ENCODE measurements at places on chromosomes 13 and 19.

DNA sequence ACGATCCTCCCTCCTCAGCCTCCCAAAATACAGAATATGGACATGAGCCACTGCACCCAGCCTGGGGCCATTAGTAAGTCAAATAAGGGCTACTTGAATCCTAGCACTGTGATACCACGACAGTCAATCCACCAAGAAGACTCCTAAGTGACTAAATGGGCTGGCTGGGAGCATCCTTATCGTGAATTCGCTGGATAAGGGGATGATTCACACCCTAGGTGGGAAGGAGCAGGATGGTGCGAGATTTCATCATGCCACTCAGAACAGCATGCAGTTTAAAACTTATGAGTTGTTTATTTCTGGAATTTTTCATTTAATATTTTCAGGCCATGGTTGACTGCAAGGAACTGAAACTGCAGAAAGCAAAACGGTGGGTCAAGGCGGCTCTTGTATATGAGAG is 30.2 kb downstream of the ATP8A2 start:
- no peak for DNase-seq

GRCh38 chr19:43774103-43774939 is 6.5 kb downstream of the KCNN4 start:
- no peak for DNase-seq

GRCh38 chr19:2554856-2555255 is 78.9 kb downstream of the GADD45B start:
- no peak for DNase-seq

DNA sequence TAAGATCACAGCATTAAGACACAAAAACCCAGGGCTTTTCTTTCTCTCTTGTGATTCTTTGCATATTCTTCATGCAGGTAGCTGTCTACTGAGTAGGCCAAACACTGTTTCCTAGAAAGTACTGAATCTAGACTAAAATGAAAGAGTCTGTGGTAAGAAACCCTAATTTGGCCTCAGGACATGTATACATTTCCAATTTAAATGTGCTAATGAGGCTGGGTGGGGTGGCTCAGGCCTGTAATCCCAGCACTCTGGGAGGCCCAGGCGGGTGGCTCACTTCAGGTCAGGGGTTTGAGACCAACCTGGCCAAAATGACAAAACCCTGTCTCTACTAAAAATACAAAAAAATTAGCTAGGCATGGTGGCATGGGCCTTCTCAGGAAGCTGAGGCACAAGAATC is 57.8 kb downstream of the MYCBP2 start:
- no peak for DNase-seq

DNA sequence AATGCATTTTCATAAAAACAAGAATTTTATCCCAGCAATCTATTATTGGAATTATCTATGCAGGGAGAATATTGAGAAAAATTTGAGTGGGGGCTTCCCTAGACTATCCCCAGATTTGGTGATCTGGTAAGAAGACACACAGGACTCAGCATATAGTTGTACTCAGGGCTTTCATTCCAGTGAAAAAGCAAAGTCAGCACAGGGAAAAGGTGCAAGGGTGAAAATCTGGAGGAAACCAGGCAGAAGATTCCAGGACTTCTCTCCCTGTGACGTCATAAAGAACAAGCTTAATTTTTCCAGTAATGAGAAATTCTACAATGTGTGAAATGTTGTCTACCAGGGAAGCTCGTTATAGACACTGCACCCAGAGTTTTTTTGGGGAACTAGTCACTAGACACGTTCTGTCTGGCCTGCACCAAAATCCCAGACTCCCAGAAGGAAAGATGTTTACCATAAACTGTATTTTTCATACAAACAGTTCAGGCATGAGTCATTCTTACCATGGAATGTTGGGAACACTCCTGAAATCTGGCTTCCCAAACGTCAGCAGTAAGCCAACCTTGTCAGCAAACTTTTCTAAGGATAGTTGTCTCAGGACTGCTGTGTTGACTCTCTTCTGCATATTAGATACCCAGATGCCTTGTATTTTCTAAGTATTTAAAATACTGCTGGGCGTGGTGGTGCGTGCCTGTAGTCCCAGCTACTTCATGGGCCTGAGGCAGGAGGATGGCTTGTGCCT is 107.4 kb downstream of the DNAJC3 start:
- peak; percentile 50 for DNase-seq

DNA sequence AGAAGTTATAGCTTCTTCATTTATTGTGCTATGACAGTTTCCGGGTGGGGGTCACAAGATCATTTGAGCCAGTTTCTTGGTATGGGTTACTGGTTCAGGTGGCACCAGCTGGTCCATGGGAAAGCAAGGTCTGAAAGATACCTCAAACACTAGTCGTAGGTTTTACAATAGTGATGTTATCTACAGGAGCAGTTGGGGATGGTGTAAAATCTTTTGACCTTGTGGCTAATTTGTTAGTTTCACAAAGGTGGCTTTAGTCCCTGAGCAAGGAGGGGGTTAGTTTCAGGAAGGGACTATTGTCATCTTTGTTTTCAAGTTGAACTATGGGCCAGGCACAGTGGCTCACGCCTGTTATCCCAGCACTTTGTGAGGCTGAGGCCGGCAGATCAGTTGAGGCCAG is 24.6 kb downstream of the CHST8 start:
- DNase-seq = no peak

GRCh38 chr19:13790354-13790753 is 4.9 kb upstream of the ZSWIM4 start:
- DNase-seq = no peak

DNA sequence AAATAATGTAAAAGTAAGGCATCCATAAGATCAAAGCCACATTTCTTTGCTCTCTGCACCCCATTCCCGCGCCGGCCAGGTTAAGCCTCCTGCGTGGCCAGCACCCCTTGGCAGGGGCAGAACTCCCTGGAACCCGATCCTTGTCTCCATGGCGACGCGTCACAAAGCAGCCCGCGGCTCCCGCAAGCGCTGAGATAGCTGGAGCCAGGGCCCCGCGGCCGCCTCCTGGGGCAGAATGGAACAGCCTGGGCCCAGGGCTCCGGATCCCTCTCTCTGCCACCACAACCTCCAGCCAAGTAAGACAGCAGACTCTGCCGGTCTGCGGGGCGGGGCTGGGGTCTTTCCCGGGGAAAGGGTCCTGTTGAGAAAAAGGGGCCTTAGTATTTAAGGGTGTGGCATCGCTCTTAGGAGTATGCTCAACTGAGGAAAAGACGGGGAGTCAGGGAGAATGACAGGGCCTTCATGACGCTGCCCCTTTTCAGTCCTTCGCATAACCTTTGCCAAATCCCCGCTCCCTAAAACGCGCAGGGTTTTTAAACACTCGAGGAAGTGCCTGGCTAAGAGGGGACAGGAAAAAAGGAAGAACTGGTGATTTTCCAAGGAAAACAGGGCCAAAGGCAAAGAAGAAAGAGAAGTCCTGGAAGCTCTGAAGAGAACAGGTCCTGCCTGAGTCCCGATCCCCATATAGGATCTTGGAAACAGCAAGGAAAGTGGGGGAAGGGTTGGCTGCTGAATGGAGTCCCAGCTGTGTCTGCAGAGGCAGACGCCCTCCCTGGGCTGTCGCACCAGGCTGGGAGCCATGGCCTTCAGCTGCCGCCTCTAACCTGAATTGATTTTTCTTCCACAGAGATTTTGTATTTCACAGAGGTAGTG is at the start of gene TEX26:
Gene TEX26 (plus strand): TSS at position 176 of the 873 bp plus-strand sequence. CDS start 60 bp downstream, at position 236.
- DNase-seq = no peak

GRCh38 chr13:35473206-35473775 is 3.2 kb downstream of the MAB21L1 start:
- DNase-seq = no peak

- no peak for DNase-seq
Observed at GRCh38 chr13:44045180-44045562, 165.5 kb downstream of the LACC1 start.

GRCh38 chr19:52297601-52298364 is 814 bp downstream of the ZNF480 start:
- DNase-seq = no peak

DNA sequence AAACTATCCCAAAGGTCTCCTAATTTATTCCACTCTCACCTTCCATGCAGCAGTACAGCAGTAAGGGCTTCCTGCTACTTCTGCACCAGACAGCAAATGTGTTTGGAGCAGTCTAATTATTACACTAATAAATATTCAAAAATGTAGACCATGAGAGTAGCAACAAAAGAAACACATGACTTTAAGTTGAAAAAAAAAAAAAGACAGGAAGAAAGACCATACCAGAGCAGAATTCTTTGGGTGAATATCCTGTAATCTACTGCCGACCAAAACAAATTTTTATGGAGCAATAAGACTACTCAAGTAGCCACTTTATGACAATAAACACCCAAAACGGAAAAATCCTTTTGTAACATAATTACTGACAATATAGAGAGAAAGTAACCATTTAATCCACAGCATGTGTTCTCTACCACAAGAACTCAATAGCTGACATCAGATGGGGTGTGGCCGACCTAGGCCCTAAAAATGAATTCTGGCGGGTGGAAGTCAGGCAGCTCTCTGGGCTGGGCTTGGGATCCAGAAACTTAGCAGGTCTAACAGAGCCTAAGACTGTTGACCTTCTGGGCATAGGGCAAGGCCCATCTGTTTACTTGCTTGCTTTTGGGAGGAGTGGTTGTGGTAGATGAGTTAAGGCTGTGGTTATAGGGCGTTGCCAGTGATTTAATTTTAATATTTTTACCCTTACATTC is 4.6 kb downstream of the KLF12 start:
- DNase-seq = no peak

- DNase-seq = no peak
Observed at GRCh38 chr13:33119856-33120543, 103.8 kb downstream of the KL start.

GRCh38 chr19:58217069-58217481 is 11.6 kb upstream of the ZNF544 start:
- no peak for DNase-seq

DNA sequence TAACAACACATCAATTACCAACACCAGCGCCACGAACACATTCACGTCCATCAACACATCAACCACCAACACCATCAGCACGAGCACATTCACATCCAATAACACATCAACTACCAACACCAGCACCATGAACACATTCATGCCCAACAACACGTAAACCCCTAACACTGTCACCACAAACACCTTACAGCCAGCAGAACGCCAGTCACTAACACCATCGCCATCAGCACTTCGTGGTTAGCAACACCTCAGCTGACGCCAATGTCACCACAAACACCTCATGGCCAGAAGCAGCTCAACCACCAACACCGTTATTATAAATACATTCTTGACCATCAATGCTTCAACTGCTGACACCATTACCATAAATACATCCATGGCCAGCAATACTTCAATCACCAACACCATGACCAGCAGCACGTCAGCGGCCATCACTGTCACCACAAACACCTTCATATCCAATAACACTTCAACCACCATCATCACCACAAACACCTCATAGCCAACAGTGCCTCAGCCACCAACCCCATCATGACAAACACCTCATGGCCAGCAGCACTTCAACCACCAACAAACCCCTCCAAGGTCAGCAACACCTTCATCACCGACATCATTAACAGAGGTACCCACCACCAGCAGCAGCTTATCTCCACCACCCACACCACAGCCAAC is 9.4 kb downstream of the FCER2 start:
- no peak for DNase-seq

DNA sequence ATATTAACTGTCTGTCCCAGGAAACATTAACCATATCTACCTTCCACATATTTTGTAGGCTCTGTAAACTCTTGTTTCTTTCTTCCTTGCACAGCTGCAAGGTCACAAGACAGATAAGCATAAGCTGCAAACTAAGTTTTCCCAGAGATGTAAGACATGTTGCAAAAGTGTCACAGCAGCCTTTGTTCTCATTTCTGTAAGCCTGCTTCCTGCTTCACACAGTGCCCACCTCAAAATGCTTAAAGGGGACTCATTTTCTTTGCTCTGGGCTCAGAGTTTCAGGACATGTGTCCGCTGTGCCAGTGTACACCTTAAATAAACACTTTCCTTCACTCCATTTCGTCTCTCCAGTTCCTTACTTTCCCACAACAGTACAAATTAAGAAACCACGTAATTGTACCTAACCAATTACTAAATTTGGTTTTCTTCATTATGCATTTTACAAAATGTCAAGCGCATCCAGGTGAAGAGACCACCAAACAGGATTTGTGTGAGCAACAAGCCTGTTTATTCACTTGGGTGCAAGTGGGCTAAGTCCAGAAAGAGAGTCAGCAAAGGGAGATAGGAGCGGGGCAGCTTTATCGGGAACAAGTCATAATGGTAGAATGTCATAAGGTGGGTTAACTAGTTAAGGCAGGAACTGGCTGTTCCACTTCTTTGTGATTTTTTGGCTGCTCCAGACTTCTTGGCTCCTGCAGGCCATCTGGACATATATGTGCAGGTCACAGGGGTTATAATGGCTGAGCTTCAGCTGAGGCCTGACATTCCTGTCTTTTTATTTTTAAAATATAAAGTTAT is 12.7 kb upstream of the ZNF431 start:
- no peak for DNase-seq

DNA sequence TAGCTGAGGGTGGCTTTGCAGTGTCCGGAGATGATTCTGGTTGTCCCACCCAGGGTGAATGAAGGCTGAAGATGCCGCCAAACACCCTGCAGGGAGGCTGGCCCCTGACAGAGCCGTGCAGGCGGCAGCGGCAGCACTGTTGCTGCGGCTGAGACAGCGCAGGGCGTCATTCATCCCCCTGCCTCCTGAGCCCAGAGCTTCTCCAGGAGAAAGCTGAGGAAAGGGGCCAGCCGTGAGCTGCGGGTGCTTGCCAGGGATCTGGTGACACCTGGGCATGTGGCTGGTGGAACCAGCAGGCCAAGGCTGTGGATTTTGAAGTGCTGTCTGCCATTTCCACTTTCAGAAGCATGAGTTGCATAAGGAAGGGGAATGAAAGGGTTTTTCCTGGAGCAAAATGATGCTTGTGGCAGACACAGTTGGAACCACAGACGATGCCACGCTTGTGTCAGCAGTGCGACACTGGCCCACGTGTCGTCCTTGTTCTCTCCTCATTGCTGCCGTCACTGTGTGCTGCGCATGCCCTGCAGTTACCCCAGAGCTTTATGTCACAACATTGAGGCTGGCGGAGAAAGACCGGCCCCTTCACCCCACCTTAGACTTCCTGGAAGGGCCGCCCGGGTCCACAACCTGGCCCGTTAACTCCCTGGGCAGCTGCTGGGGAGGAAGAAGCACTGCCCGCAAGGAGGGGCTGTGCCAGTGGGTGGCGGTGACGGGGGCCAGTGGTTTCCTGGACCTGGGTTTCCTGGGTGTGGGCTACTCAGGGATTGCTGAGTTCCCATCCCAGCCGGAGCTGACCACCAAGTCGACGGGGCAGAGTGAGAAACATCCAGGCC is 22.7 kb downstream of the TFDP1 start:
- DNase-seq = no peak

GRCh38 chr13:23639674-23640073 is 69.5 kb downstream of the TNFRSF19 start:
- DNase-seq = no peak

DNA sequence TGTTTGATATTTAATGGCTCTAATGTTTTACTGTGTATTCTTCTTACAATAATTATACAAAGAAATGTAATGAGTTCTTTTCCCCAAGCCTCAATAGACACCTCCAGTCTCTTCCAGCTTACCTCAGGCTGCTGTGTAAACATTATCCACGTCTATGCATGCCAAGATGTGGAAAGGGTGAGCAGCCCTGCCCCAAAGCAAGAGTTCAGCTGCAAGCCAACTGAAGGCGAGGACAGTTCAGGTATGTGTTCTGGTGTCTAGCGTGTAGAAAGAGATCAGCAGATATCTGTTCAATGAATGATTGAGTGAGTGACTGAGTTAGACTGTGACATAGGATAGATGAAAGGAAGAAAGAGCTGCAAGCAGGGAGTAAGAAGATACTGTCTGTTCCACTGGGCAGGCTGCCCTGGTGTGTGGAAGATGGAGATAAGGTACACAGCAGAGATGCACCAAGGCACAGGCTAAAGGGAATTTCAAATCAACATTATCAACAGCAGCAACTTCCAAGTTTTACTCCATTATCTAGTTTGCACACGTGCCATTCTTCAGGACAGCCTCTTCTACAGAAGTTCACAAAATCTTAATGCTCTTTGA is 66.0 kb downstream of the LATS2 start:
- no peak for DNase-seq

All from non-pigmented ciliary epithelial cell (primary cell).